Activated naive CD8-positive, alpha-beta T cell treated with anti-CD3 and anti-CD28 coated beads for 36 hours (primary cell): ENCODE measurements at places on chromosomes 1 and 21.

- no peak for DNase-seq
Measured at GRCh38 chr1:215963621-215964020, 396.5 kb downstream of the KCTD3 start.

- peak; percentile 77 for DNase-seq
Measured at GRCh38 chr1:42931911-42932422, 26.7 kb downstream of the SLC2A1 start.

GRCh38 chr1:2856066-2856390, 54.5 kb upstream of the TTC34 start:
- no peak for DNase-seq

GRCh38 chr1:201488830-201489589, 17.9 kb downstream of the CSRP1 start:
- no peak for DNase-seq

GRCh38 chr1:89277725-89278124, 5.1 kb upstream of the GBP5 start:
- no peak for DNase-seq

DNA sequence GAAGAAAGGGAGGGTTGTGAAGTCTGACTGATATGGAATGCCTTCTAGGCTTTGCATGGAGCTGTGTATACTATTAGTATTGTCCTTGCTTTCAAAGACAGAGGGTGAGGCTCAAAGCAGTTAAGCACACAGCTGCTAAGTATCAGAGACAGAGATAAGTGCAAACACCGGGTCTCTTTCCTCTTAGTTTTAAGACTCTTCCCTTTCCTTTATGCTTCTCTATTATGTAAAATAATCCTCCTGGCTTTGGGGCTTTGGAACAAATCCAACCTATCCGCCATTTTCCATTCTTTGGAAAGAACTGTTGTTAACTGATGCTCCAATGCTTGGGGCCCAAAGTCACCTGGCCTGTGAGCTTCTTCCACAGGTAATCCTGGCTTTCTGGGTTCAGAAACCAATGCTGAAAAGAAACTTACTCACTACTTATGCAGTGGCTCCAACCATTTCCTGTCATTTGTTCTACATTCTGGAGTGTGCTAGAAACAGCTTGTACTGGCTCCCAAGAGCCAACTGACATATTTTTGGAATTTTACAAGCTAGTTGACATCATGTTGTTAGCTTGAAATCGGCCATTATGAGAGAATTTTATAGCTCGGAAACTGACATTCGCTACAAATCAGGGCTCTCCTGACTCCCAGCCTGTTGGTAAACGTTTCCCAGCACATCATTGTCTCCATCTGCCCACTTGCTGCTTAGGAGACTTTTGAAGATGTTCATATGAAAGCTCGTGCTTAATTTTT, 67.5 kb downstream of the DNTTIP2 start:
- no peak for DNase-seq

DNA sequence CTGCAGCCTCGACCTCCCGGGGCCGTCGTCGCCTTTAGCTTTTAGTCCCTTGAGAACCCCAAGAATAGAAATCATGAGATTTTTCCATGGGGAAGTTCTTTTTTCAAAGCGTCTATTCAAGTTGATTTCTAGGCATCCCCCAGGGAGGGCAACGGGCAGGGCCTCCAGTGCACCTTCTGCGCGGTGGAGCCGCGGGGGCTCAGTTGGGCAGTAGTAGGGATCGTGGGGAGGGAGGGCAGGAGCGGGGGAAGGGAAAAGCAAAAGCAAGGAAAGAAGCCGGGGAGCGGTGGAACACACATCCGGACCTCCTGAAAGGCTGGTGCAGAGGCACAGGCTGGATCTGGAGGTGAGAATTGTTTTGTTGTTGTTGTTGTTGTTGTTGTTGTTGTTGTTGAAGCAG, 103.4 kb downstream of the PPIAL4G start:
- DNase-seq, result no peak

DNA sequence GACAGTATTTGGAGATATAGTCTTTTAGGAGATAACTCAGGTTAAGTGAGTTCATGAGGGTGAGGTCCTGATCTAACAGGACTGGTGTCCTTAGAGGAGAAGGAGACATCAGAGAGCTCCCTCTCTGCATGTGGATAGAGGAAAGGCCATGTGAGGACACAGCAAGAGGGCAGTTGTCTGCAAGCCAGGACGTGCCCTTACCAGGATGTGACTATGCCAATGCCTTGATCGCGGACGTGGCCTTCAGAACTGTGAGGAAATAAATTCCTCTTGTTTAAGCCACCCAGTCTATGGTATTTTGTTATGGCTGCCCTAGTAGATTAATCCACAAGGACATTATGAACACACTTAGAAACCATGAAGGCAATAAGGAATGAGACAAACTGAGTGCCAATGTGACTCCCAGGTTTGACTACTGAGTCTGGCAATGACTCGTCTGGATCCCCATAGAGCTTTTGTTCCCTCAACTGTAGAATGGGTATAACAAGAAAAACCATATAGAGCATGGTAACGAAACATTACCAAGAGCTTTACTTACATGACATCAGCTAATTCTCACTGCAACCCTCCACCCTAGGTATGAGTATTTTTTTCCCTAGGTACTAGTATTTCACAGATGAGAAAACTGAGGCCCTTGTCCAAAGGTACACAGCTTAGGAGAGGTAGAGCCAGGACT, 6.5 kb downstream of the URB1 start:
- DNase-seq, result no peak

DNA sequence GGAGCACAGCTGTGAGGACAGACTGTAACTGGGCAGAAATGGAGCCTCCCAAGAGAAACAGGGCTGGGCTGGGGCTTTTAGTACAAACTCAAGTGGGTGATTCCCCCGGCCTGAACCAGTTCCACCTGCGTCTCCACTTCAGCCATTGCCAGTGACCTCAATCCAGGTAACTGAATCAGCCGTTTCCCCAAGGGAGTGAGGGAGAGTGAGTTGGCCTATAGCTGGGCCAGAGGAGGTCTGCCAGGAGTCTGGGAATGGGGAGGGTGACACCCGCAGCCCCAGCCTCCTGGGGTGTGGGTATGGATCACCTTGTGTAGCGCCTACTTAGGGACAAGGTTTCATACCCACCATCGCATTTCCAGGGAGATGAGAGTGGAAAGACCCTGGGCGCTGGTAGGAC, 8.5 kb downstream of the SLC26A9 start:
- DNase-seq, result no peak

DNA sequence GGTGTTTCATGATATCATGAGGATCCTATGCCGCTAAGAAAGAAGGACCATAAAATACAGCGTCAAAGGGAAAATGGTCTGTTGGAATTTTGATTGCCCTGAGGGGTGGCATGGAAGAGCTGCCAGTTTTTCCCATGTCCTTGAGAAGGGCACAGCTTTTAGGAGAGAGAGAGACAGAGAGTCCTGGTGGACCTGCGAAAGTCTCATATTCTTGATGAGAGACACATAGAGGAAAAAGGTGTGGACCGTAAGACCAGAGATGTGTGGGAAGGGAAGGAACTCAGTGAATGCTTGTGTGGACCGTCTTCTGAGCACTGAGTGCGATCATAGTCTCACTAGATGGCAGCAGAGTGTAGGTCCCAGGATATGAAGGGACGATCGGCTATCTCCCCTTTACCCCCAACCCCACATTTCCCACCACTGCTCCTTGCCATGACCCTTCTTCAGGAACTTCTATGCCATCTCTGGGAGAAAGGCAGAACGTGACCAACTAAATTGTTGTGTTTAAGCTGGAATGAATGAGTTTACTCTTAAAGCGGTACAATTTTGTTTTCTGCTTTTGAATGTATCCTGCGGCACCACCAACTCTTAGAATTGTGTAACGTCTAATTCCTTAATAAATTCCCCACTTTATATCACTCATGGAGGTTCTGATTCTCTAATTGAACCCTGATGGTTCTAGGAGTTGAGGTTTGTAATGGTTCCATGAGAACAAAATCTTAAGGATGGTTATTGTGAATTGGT, 117.7 kb downstream of the CTH start:
- DNase-seq, result no peak

GRCh38 chr1:224743608-224744164, 127.6 kb downstream of the CNIH3 start:
- DNase-seq, result no peak

GRCh38 chr1:117686907-117687306, 81.1 kb downstream of the TENT5C start:
- DNase-seq, result no peak
